Chondrocyte (in vitro differentiated cells): ENCODE measurements at places on chromosomes 13 and 19. TPM values are rescaled to one million over a fixed set of nuclear protein-coding genes. Genes with fewer than 3 reads are reported as not detected.

DNA sequence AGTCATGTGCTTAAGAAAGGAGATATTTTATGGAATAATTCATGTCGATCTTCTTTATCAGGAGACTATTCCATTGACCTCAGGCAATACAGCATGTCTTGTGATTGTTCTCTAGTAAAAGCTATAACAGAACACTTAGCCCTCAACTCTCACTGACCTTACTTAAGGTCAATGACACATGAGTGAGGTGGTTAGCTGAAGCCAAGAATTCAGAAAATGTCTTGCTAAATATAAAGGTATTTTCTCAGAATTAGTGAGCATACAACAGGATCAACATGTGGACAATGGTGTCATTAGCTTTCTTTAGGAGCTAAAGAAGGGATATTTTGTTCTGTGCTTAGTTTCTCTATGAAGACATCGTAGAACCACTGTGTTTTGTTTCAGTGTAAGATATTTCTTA, 1730.4 kb upstream of the SLC10A2 start:
- DNase-seq, result no peak

- peak; percentile 50 for DNase-seq
Observed at GRCh38 chr13:112859817-112860190, 109.2 kb upstream of the MCF2L start.

- DNase-seq, result no peak
Observed at GRCh38 chr19:23817519-23817918, 58.8 kb upstream of the ZNF681 start.

C1QTNF9B gene
- total RNA-seq, result not detected in 3 replicates

GRCh38 chr13:46173656-46174055, 8.3 kb downstream of the LCP1 start:
- no peak for DNase-seq

DNA sequence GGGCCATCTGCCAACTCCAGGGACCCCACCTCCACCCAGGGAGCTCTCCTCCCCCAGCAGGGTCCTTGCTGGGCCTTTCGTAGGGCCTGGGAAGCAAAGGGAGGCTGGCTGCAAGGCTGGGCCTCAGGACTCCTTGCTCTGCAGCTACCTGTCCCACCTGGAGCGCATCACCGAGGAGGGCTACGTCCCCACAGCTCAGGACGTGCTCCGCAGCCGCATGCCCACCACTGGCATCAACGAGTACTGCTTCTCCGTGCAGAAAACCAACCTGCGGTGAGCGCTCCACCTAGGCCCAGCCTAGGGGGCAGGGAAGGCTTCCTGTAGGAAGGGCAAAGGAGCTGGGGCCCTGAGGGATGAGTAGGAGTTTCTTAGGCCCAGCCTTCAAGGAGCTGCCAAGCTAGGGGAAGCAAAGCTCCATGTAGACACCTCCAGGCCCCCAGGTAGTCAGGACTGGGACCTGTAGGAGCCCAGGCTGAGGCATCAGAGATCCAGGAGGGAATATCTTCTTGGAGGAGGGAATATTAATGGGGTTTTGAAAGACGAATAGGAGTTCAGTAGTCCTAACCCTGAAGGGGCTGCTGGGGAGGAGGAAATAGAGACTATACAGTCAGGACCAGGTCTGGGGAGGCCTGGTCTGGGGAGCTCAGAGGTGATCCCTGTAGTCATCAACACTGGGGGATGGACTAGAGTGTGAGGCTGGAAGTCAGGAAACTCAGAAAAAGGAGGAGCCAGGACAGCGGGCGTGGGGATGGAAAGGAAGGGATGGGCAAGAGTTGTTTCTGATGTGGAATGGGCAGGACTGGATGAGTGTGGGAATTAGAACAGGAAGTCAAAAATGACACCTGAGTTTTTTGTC, 16.0 kb downstream of the GNA15 start:
- DNase-seq, result no peak

DNA sequence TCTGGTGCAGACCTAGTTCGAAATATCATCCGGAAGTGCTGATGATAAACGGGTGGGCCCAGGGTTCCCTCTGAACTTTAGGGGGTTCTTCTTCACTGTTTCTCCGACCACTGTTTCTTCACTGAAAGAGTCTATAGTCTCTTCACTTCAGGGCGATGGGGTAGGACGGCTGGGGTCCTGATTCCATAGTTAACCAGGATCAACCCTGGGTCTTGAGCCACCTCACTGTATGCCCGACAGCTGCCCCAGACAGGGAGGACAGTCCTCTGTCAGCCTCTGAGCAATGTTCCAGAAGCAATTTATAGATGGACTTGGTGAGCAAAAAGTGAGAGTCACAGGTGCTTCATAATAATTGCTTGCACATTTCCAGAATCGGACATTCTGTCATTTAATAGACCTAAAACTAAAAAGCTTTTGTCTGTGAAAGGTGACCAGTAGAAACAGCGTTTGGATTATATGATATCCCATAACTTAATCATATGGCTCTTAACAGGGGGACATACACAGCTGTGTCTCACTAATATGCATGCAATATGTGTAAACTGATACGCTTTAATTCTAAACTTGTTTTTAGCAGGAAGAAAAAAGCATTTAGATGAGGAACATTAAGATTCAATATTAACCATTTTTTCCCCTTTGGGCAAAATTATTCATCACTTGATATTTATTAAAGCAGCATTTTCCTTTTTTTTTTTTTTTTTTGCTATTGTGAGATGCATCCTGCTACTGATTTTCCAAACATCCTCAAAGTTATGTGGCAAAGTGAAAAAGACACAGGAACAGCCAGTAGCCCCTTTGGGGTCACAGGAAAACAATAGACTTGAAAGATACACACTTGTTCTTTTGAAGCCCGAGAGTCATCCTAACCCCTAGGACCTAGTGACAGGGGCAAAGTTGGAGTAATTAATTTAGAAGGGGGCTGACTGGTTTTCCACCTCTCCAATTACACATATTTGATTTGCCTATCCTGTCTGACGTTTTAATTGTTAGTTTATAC, 277.0 kb downstream of the ZNF536 start:
- DNase-seq, result no peak

GRCh38 chr19:49427855-49428546, 2.8 kb downstream of the GFY start:
- DNase-seq, result no peak

- no peak for DNase-seq
Observed at GRCh38 chr19:51693260-51693659, at the start of gene SPACA6. Gene SPACA6 (plus strand): TSS chr19:51693330. CDS start chr19:51693527, 197 bp downstream.

FCAR gene
- not detected in 3 replicates for total RNA-seq

DNA sequence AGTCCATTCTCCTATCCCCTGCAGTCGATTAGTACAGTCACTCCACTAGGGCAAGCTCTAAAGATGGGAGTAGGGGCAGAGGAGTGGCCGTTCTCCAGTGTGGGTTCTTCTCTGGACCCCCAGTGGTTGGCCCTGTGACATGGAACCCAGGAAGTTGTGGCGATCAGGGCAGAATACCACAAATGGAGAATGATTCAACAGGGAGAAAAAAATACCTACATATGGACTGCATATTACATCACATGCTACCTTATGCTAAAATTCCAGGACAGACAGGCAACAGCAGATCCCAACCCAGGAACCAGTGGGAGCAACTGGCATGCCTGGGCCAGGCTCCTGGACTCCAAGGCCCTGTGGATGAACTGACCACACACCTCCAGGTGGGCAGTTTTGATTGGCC, 20.4 kb downstream of the POU2F2 start:
- no peak for DNase-seq

PSG11 gene
- total RNA-seq, result not detected in 3 replicates

DNA sequence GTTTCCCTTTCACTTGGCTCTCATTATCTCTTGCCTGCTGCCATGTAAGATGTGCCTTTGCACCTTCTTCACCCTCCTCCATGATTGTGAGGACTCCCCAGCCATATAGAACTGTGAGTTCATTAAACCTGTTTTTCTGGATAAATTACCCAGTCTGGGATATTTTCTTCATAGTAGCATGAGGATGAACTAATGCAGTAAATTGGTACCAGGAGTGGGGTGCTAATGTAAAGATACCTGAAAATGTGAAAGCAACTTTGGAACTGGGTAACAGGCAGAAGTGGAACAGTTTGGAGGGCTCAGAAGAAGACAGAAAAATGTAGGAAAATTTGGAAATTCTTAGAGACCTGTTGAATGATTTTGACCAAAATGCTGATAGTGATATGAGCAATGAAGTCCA, 487.4 kb downstream of the LMO7 start:
- DNase-seq, result no peak

PCP2 gene
- total RNA-seq, result not detected in 3 replicates

DNA sequence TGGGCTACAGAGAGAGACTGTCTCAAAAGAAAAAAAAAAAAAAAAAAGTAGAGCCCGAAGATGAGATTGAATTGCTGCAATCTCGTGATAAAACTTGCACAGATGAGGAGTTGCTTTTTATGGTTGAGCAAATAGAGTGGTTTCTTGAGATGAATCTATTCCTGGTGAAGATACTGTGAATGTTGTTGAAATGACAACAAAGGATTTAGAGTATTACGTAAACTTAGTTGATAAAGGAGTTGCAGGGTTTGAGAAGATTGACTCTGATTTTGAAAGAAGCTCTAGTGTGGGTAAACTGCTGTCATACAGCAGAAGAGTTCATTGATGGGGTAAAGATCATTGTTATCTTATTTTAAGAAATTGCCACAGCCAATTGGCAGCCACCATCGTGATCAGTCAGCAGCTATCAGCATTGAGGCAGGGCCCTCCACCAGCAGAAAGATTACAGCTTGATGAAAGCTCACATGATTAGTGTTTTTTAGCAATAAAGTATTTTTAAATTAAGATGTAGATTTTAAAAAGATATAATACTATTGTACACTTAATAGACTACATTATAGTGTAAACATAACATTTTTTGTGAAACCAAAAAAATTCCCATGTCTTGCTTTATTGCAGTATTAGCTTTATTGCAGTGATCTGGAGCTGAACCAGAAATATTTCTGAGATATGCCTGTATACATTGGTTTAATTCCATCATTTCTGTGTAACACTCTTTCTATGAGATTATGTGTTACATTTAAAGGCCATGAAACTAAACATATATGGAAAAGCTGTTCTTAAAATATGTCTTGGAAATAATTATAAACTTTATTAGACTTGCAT, 43.1 kb downstream of the ZMYM2 start:
- no peak for DNase-seq

DNA sequence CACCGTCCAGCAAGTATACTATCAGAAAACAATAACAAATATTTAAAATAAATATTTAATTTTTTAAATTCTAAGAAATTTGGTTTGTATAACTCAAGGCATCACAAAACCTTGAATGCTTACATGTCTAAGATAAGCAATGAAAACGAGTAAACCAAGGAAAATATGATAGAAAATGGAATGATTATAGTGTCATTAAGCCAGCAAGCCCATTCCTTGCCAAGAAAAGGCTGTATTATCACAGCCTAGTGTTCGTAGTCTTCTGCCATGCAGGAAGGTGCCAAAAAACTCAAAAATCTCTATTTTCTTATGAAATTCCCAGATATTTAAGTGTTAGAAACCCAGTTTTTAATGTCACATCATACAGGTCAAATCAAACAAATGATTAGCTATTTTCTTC, 136.4 kb downstream of the STOML3 start:
- no peak for DNase-seq

- DNase-seq, result no peak
Observed at GRCh38 chr13:42549552-42549936, 24.4 kb upstream of the TNFSF11 start.

ZNF154 gene
- total RNA-seq, result 15.7 to 16.3 TPM (median 15.7 TPM) in 3 replicates

NDUFA3 gene
- total RNA-seq, result 77.4 to 93.7 TPM (median 92.1 TPM) in 3 replicates

C13orf42 gene
- not detected in 3 replicates for total RNA-seq

- DNase-seq, result no peak
Observed at GRCh38 chr13:23767838-23768237, 121.4 kb downstream of the MIPEP start.

- DNase-seq, result no peak
Observed at GRCh38 chr13:82747958-82748357, 1134.3 kb downstream of the SLITRK1 start.

RNASEH2B gene
- total RNA-seq, result 18.2 to 23.5 TPM (median 22.3 TPM) in 3 replicates

LILRA2 gene
- total RNA-seq, result not detected in 3 replicates

- no peak for DNase-seq
Observed at GRCh38 chr13:53020764-53021335, 7.8 kb upstream of the OLFM4 start.
